ENCODE measurements at places on chromosomes 2 and 18.

DNA sequence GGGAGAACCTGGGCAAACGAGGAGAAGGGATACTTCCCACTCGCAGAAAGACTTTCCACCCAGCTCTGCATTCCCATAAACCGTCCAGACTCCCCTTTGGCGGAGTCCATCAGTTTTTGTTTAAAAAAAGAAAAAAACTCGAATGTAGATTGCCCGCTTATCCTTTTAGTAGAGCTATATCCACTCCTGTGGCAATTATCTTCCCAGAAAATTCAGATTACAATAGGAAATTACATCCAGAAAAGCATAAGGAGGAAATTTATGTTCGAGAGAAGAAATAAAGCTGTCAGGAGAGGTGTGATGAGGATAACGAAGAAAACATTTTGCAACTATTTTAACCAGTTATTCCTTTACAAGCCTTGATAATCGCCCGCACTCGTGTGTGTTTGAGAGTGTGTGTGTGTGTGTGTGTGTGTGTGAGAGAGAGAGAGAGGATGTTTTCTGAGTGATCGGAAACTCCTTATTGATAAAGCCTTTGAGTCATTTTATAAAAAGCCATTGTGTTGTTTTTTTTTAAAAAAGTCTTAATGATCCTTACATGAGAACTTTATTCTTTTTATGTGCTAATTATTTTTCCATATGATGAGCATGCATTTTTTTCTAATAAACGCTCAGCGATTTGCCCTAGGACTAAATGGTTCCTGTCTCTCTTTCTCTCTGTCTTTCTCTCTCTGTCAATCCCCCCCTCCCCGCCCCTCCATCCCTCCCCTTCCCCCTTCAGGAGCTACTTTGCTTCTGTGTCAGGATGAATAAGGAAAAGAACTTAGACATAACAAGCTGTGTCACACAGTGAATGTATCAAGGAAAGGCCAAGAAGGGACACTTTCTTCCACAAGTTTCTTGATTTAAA lies 1.1 kb upstream of the PPP3R1 start:
- DNase-seq = no peak

DNA sequence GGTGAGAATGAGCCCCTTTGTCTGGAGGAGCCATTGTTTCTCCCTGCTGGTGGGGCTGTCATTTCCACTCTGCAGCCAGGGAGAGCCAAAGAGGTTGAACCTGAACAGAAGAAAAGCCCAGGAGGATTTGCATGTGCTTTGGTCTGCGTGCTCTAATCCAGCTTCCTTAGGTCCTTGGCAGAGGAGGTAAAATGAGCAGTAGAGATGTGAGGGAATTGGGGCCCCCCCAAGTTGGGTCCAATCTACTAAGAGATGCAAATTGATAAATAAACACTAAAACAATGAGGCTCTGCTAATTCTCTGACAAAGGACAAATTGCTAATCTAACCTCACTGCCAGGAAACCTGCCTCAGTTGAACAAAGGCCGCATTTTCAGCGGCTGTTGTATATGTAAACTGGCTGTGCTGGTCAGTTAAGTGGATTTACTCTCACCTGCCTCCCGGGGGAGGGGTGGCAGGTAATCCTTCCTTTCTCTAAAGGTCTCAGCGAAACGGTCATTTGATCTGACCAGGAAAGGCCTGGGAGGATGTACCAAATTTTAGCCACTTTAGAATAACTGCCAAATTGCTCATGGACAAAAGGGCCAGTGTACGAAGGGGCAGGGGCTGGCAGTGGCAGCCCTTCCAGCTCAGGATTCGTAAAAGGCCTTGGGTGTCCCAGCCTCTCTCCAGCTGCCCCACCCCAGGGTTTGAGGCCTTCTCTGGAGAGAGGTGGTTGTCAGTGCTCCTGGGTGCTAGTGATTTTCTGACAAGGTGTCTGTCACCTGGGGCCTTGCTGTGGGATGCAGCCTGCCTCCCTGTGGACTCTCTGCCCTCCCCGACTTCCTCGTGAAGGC lies 193.6 kb downstream of the MIB1 start:
- DNase-seq = no peak

GRCh38 chr2:197200762-197201058 lies 109.9 kb downstream of the ANKRD44 start:
- no peak for DNase-seq

DNA sequence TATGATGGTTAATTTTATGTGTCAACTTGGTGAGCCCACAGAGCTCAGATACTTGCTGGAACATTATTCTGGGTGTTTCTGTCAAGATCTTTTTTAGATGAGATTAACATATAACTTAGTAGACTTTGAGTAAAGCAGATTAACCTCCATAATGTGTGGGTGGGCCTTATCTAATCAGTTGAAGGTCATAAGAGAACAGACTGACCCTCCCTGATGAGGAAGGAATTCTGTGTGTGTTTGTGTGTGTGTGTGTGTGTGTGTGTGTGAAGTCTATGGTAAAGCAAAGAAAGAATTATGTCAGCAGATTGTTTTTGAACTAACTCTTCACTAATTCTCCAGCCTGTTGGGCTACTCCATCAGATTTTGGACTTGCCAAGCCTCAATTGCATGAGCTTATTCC lies 232.2 kb upstream of the MEX3C start:
- no peak for DNase-seq

DNA sequence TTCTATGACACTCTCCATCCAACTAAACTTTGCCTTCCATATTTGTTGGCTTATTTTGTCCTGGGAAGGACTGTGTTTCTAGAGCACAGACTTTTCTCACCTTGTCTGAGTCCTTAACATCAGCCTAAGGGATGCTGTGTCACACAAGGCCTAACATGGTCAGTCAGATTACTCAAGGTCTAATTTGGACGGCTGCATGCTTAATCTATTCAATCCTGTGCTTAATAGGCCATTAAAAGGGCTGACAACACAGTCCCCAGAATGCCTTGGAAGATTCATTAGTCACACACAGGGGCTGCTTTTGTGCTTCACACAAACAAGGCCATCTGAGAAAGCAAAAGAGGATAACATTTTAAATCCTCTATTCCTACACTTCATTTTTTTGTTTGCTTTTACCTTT lies 84.0 kb downstream of the DYNAP start:
- DNase-seq = no peak

DNA sequence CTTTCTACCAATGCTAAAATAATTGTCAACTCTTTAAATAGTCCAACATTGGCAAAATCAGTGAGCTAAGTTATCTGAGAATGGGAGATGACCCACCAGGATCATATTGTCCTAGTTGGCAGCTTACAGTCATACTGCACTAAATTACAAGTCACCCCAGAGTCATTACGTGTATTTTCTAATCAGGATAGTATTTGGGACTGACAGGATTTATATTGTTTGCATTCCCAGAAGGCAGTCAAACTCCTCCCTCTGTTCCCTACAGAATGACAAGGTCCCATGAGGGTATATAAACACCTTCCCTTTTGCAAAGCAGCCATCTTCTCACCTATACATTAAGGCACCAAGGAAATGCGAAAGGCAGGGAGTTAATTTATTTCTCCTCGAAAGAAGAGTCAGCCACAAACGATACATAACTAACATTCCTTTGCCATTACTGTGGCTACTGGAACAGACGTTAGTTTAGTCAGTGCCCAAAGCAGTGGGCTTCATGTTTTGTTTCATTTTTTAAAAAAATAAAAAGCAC lies 125.3 kb downstream of the ANTXR1 start:
- DNase-seq = no peak

All from nephron progenitor cell (in vitro differentiated cells).